Islet precursor cell (in vitro differentiated cells): ENCODE measurements at places on chromosomes 16 and 17.

- DNase-seq, result peak; percentile 69
These were observed 6.4 kb downstream of the THRA start for GRCh38 chr17:40068917-40069750.

DNA sequence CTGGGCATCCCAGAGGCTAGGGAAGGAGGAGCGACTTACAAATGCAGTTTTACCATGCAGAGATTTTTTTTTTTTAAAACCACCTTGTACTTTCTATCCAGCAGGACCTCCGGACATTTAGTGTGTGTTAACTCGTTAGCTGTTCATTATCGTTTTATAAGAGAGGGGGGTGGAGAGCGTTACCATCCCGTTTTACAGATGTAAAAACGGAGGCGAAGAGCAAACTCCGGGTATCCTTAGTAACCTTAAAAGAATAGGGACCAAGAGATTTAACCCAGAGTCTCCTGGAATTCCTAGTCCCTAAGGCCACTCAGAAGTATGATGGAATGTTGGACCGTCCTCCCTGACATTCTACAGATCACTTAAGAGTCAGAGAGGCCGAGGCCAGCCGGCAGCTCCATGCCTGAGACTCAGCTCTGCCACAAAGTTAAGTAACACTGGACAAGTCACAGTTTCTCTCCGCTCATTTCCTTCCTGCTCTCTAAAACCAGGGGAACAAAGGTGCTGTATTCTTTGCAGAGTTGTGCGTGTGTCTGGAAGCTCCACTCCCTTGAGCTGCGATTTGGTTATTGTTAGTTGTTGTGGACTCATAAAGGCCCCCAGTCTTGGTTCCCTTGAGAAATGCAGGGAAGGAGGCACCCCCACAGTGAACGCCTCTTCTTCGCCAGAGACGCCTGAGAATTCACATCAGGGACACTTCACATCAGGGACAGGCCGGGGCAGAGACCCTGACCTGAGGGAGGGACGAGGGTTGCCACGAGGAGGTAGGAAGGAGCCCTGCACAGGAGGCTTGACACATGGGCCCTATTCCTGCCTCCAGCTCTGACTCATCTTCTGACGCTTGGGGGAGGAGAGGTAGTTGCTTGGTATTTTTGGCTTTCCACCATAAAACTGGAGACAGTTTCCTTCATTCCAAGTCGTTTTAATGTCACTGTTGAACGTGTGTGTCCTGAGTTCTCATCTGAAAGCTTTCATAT lies 1.2 kb downstream of the DUSP14 start:
- peak; percentile 96 for DNase-seq

DNA sequence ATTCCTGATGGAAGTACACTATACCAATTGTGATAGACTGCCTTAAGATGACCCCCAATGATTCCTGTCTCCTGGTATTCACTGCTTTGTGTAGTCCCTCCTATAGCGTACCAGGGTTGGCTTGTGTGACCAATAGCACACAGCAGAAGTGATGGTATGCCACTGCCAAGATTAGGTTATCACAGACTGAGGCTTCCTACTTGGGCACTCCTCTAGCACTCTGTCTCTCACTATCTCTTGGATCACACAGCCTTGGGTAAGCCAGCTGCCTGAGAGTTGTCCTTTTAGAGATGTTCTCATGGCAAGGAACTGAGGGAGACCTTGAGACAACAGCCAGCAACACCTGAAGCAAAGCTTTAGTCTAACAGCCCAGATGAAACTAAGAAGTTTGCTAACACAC lies 12.7 kb upstream of the AMFR start:
- DNase-seq, result no peak

- no peak for DNase-seq
These were observed 61.0 kb upstream of the LGALS9 start for GRCh38 chr17:27569884-27570577.

GRCh38 chr16:48845261-48845660 lies 235.3 kb upstream of the N4BP1 start:
- DNase-seq, result no peak

- no peak for DNase-seq
These were observed 71.3 kb upstream of the CIBAR2 start for GRCh38 chr16:85183564-85183963.

DNA sequence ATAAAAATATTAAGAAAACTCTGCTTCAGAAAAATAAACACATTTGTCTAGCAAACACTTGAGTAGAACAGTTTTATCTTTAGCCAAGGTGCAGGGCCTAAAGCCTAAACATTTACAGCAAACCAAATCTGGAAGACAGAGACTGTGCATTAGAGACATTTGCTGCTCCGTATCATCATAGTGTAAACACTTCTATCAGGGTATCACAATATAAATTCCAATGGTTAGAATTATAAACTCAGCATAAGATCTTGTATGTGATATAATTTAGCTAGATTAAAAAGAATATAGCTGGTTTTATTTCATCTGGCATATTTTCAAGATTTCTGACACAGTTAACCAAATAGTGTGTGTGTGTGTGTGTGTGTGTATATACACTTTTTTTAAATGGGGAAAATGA lies 133.8 kb upstream of the NACA2 start:
- no peak for DNase-seq

DNA sequence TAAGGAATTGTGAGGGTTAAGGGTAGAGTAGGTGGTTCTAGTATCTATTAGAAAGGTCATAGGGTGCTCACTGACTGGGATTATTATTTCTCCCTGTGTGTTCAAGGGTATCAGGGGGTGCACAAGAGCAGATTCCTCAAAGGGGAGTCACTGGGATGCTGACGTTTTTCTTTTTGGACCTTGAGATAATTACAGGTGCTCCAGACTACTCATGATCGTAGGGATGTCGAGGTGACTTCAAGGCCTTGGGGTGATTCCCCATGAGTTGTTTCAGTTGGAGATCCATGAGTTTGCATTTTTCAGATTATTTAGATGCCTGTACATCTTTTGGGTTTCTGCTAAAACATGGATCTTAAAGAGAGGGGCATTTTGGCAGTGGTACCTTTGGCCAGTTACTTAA lies 41.4 kb upstream of the TEKT1 start:
- no peak for DNase-seq

GRCh38 chr17:57600074-57600473 lies 145.0 kb downstream of the CCDC182 start:
- DNase-seq, result no peak

DNA sequence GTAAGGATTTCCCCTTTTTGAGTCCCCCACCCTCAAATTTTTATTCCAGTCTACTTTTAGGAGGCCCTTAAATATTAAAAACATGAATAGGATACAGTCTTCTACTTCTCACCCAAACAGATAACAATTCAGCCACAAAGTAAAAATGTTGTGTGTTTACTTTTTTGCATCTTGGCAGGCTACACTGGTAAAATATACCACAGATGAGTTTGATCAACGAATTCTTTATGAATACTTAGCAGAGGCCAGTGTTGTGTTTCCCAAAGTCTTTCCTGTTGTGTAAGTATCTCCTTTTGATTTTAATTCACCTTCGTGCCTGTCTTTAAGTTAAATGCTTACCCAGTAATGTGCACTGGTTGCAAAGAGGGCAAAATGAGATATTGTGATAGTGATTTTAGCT lies 34.4 kb upstream of the RAB11FIP4 start:
- DNase-seq, result no peak

DNA sequence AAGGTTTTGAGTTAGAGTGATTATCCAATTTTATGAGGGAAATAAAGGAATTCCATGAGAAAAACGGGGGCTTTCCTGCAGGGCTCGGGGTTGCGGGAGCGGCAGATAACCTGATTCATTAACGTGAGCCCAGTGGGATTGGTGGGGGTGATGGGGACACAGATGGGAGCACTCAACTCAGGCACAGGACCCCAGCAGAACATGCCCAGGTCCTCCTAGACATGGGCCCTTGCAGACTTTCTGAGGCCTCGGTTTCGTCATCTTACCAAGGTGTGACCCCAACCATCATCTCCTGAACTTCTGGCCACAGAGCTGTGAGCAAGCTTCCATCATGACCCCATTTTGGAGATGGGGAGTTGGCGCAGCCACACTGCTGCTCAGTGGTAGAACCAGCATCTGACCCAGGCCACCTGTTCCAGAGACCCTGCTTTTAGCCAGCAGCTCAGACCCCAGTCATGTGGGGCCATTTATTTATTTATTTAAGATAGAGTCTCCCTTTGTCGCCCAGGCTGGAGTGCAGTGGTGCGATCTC lies 22.3 kb downstream of the CARHSP1 start:
- no peak for DNase-seq

DNA sequence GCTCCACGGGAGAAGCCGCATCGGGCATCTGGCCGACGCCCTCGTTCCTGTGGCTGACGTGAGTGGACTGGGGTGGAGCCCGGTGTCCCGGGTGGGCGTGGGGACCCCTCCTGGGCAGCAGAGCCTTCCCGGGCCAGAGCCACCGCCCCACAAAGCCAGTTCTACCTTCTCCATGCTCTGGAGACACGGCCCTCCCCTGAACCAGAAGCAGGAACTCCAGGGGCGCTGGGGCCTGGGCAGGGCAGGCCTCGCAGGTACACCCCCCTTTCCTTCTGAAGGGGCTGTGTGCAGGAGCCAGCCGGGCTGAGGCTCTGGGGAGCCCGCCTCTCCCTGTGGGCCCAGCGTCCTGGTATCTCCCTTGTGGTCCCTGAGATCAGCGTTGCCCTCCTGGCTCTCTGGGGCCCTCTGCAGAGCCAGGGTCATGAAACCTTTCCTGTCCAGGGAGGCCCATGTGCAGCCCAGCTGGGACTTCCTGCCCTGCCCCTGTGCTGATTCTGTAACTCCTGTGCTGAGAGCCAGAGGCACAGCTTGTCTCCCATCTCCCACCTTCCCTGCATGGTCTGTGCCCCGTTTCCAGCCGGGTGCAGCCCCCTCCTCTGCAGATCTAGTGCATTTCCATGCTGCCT lies 6.5 kb downstream of the PIGQ start:
- no peak for DNase-seq

DNA sequence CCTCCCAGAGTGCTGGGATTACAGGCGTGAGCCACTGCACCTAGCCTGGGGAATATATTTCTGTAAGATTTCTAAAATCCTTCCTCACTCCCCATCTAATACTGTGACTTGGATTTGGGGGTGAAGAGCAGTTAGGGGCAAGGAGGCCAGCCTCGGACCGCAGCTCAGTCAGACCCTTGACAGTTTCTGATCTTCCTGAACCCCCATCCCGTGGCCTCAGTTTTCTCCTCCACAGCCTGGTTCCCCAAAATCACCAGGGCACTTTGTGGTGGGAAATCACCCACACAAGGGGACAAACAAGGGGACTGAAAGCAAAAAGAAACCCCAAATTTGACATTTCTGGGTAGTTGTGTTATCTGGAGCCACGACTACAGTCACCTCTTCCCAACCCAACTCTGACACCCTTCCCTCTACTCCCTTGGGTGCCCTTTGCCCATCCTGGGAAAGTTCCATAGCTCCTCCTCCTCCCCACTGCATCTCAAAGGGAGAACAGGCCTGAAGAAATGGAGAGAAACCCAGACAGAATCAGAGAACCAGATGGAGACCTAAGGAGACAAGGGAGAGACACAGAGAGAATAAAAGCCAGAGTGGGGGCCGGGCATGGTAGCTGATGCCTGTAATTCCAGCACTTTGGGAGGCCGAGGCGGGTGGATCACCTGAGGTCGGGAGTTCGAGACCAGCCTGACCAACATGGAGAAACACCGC lies 2.8 kb upstream of the STAT5A start:
- DNase-seq, result no peak

GRCh38 chr16:629833-630248 lies 944 bp upstream of the WFIKKN1 start:
- DNase-seq, result no peak

DNA sequence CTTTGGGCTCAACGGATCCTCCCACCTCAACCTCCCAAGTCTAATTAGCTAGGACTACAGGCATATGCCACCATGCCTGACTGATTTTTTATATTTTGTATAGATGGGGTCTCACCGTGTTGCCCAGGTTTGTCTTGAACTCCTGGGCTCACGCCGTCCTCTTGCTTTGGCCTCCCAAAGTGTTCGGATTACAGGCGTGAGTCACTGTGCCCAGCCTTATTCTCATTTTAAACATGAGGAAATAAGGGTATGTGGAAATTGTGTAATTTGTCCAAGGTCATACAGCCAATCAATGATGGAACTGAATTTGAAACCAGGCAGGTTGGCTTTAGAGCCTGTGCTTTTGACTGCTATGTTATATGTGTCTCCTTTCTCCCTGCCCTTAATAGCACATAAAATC lies 27.4 kb upstream of the AQP8 start:
- DNase-seq, result no peak

DNA sequence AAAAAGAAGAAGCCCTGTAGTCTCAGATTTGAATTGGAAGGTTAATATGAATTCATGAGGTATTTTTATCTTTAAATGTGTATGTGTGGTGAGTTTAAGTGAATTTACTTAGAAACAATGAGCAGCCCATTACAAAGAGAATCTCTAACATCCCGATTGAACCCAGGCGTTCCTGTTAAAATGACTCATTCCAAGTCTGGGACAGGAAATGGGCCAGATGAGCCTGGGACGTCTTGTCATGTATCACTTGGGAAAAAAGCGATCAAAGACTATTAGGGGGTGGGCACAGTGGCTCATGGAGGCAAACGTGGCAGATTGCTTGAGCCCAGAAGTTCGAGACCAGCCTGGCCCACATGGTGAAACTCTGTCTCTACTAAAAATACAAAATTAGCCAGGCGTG lies 81.6 kb downstream of the SEC14L1 start:
- no peak for DNase-seq

DNA sequence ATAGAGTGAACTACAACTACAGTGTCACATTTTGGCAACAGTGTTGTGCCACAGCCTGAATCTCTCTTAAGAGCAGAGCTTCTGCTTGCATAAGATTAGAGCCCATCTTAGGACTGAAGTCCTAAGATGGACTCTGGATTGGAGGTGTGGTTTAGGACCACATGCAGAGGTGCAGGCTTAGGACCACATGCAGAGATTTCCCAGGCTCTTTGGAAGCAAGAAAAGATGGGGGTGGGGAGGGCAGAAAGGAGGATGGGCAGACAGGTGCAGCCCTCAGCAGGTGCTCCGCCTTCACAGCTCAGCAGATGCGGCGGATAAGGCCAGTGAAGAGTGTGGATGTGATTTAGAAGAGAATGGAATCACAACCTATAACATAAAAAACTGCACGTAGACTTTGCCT lies 128.7 kb downstream of the TANGO6 start:
- DNase-seq, result no peak

DNA sequence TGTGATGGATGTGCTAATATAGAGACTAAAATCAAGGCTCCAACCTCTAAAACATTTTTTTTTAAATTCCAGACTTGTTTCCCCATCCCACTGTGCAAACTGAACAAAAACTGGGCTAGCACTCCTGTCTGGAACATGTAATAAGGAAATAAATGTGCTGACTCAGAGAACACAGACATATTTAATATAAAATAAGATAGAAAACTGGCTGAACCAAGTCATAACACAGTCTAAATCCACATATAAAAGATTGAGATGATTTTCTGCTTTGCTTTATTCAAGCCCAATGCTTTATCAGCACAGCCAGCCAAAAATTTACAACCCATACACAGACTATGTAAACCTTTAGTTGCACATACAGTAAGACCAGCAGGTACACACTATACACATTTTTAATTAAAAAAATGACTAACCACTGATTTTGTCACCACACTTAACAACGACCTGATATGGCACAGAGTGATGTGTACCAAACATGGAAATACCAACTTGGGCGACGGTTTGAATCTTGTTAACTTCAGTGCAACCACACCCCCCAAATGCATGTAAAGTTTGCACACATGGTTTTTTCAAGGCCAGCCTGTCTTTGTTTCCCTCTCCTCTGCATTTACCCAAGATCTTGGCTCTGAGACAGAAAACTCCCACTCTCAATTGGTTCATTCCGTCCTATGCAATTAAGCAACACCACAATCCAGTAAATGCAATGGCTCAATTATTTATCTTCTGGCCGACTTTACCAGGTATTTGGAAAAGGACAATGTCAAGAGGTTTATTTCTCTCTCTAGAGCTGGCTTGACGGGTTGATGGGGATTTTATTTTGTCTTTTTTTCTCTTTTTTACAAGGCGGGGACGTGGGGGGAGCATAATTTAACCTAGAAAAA lies 1.2 kb downstream of the STAT3 start:
- no peak for DNase-seq
